ENCODE measurements at places on chromosomes 7 and 10.

DNA sequence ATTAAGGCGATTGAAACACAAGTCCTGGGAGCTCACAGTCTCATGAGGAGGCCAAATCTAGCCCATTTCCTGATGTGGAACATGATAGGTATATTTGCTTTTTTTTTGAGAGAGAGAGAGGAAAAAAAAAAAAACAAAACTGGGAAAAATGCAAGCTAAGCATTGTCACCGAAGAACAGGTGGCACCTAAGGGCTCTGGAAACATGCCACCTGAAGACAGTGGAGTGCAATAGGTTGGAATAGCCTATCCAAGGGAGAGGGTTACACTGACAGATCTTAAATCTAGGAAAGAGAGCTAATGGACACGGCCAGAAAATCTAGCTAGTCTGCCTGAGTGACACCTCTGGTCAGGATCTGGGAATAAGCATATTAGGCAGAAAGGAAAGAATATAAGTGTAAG, 110.2 kb downstream of the SRI start:
- DNase-seq = no peak

DNA sequence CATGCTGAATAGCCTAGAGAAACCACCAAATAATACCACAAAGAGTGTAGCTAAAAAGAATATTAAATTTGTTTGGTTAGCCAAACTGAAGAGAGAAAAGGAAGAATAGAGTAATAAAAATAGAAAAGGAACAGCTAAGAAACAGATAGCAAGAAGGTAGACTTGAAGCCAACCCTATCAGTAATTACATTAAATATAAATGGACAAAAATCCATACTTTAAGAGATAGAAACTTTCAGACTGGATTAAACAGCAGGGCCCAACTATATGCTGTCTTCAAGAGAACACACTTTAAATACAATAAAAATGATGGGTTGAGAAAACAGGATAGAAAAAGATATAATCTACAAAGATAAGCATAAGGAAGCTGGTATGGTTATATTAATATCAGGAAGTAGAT, 31.2 kb downstream of the IL2RA start:
- no peak for DNase-seq

GRCh38 chr10:52419281-52419680, 105.2 kb downstream of the DKK1 start:
- DNase-seq = no peak

- DNase-seq = no peak
Observed at GRCh38 chr10:61749291-61749690, 86.6 kb downstream of the CABCOCO1 start.

- no peak for DNase-seq
Observed at GRCh38 chr10:91924212-91925021, 847 bp downstream of the BTAF1 start.

GRCh38 chr10:48504141-48504885, 100.6 kb downstream of the ARHGAP22 start:
- no peak for DNase-seq

Data from activated naive CD4-positive, alpha-beta T cell treated with anti-CD3 and anti-CD28 coated beads, Interleukin-2, amount 10 ng/mL, durations not matched to agents 7 days and 5 days (primary cell).